ENCODE measurements at places on chromosomes 4 and X.
A peak's percentile ranks its signal among the peaks of the same experiment; 100 is the strongest.

DNA sequence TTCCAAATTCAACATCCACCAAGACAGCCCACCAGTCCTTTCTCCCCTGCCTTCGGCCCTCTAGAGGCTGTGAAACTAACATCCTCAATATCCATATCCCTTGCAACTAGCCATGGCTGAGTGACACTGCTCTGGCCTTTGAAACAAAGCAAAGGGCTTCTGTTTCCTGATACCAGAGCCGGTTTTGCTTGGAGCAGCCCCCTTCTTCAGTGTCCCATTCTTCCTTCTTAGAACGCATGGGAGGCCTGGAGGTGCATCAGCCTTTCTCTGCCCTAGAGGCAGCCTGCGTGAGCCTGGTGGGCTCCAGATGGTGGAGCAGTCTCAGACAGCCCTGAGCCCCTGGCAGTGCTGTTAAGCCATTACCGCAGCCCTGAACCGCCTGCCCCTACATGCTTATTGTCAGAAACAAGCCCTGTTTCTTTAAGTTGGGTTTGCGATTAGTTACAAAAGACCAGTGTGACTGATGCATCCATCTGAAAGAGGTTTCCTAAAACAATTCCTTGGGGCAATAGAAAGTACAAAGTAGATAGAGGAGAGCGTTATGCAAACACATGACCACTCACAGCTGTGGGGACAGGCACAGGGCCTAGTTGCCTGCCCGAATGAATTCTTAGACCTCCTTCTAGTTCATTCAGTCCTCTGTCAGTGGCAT, 74.1 kb downstream of the EVC start:
- peak; percentile 3 for DNase-seq

DNA sequence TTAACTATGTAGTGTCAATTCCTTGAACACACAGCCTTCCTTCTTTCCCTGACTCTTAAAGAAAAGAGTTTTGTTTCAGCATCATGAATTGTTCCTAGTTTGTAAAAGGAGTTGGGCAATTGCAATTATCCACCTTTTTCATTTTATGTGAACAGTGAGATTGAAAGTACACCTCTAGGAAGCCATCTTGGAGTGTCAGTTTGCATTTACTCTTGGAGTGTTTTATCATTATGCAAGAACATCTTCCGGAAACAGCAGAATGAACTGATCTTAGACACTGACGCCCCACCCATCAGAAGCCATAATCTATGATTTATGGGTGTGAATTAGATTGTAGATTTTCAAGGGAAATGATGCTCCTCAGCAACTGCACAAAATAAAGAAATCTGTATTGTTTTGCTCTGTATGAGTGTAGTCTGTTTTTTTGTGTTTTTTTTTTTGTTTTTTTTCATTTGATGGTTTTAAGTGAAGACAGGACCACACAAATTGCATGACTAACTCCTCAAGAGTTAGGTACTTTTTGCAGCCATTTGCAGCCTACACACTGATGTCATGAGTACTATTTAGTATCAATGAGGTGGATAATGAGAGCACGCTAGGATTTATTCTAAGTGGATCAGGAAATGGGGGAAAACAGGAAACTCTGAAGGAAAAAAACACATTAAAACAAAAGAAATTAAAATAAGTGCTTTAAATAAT, 19.5 kb upstream of the FGF2 start:
- DNase-seq: no peak

GRCh38 chr4:150647008-150647407, 65.1 kb downstream of the MAB21L2 start:
- DNase-seq: no peak

DNA sequence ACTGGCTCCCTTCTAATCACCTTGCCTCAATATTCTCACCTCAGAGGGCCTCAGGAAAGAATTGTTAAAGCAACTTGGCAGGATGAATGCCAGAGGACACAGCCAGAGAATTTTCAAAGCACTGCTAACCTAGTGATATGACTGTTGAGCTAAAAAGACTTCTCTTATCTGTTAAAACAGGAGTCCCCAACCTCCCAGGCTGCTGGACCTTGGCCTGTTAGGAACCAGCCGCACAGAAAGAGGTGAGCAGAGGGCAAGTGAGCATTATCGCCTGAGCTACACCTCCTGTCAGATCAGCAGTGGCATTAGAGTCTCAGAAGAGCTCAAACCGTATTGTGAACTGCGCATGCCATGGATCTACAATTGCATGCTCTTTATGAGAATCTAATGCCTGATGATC, 1.7 kb upstream of the KCNE5 start:
- DNase-seq: no peak

GRCh38 chrX:14013054-14013453, 16.6 kb downstream of the GEMIN8 start:
- no peak for DNase-seq

GRCh38 chr4:58600290-58600689, 1490.1 kb upstream of the IGFBP7 start:
- DNase-seq: no peak

DNA sequence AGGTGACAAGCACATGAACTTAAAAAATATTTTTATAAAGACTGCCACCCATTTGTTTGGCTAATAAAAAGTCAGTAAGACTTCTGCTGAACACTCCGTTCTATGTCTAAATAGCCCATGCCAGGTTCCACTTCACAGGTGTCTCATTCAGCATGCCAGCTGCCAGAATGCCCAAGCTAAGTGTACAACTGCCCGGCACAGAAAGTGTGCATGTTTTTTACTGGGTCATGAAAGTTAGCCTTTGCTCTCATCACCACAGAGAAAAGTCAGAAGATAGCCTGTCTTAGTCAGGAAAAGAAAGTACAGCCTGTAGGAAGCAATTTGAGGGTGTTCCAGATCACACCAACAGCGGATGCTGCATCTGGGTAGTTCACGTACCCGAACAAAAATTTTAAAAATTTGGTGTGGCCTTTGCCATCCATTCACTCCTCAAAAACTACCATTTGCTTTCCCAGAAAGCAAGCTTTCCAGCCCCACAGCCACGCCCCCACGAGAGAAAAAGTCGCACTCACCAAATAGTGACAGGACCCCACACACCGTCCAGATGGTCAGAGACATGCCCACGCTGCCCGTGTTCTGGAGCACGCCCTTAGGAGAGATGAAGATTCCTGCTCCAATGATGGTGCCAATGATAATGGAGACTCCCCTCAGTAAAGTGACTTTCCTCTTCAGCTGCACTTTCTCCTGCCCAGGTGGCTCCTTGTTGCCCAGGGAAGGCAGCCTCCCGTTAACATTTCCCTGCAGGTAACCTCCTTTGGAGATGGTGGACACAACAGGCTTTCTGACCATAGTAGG, 671 bp downstream of the SLC7A11 start:
- no peak for DNase-seq

DNA sequence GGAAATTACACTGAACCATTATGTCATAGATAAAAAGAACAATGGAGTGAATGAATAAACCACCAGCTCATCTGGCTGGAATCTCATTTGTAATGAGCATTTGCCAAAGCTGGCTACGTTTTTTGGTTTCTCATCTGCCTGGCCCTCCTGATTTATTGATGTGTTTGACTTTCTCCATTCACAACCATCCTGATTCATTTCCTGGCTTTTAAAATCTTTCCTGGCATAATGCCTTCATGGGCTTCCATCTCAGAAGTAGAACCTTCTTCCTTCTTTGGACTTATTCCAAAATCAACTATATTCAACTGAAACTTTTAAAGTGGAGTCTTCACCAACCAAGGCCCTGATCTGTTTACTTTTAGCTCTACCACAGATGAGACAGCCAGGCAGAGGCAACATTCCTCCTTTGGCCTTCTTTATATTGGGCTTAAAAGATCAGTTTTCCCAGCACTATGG, 36.0 kb upstream of the ARSJ start:
- no peak for DNase-seq

GRCh38 chr4:146273204-146273901, 59.0 kb downstream of the REELD1 start:
- DNase-seq: no peak

- DNase-seq: no peak
These were observed 515.1 kb upstream of the DIPK2B start for GRCh38 chrX:45715748-45716147.

GRCh38 chrX:66043584-66043983, 3.7 kb upstream of the VSIG4 start:
- no peak for DNase-seq

DNA sequence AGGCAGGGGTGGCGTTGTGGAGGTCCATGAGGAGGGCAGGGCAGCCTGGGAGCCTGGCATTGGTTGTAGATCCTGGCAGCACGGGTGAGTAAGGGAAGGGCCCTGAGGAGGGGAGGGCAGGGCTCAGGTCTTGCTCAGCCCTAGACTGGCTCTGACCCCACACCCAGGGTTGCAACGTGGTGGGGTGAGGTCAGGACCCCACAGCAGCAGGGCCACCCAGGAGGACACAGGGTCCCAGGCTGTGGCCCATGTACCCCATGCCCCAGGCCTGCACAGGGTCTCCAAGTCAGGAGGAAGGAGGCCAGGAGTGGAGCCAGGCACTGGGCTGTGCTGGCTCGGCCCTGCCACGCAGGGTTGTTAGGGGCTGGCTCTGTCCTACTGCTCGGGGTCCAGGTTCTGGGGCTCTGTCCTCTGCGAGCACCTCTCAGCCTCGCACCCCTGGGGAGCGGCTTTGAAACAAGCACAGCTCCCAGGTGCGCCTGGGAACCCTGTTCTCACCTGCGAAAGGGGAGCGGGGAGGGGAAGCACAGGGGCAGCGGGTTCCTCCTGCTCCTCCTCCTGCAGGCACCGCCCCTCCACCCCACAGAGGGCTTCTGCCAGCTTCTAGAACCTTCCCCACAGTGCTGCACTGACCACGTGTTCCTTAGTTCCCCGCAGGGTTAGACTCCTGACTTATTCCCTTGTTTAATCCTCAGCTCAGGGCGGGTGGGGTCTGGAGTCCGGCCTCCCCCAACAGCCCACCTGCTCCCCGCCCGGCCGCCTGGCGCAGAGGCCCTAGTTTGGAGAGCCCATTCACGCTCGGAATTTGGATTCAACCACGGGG, 20.4 kb downstream of the MSANTD1 start:
- DNase-seq: no peak

- no peak for DNase-seq
These were observed 13.1 kb upstream of the FAM13A start for GRCh38 chr4:89070041-89070440.

DNA sequence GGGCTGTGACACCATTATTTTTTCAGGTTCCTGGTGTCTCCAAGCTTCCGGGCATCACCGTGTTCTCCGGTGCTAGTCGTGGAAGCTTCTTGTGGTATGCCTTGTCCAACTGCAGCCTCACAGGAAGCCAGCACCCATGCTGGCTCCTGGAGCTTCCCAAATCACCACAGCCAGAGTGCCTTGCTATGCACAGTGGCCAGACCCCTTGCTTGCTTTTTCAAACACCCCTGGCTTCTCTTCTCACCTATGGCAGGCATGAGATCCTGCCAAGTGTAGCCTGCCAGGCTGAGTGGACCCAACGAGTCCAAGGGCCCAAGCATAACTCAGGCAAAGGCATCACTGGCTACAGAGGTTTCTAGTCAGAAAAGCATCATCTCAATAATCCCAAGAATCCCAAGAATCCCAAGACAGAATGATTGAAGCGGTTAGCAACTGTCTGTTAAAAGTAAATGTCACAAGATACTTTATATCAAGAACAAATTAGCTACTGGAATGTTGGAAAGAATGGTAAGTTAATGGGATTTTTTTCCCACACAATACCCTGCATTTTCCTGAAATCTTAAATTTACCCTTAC, 1522.9 kb downstream of the PCDH18 start:
- DNase-seq: no peak

- DNase-seq: no peak
These were observed 62.6 kb downstream of the DCLK2 start for GRCh38 chr4:150140774-150141400.

DNA sequence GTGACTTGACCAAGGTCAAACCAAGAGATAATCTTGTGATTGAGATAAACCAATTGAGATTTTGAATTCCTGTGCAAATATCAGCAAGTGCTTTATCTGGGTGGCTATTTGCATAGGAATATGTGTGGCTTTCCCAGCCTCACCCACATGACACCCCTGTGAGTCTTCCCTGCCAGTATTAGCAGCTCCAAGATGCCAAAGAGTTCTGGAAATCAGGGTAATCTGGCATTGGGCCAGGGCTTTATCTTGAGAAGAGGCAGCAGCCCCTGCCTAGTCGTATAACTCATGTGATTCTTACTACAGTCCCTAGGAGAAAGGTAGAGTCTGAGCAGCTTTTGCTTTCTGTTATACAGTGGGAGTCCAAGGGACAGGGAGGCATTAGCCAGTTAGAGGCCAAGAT, 87.7 kb downstream of the RLIM start:
- DNase-seq: no peak

DNA sequence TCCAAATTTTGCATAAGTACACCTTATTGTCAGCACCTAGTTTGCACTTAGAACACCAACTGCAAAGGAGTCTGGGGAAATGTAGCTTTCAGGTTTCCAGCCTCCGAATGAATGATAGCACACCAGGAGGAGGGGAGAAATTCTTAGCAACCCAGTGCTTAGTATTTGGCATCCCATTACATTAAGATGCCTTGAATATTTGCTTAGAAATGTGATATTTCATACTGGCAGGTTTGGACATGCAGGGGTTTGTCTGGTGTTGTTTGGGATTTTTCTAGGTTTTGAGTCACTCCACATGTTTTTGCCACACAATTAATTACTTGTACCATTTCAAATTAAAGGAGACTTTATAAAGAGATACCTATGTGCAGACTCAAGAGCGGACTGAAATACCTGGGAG, 60.3 kb upstream of the CAMK2D start:
- no peak for DNase-seq

- DNase-seq: no peak
These were observed 82.5 kb upstream of the AFF2 start for GRCh38 chrX:148417934-148418333.

GRCh38 chr4:86286726-86287125, 73.1 kb downstream of the MAPK10 start:
- no peak for DNase-seq

- no peak for DNase-seq
These were observed 71.8 kb downstream of the AFAP1 start for GRCh38 chr4:7867701-7868435.

GRCh38 chr4:146267826-146268225, 53.5 kb downstream of the REELD1 start:
- DNase-seq: no peak

DNA sequence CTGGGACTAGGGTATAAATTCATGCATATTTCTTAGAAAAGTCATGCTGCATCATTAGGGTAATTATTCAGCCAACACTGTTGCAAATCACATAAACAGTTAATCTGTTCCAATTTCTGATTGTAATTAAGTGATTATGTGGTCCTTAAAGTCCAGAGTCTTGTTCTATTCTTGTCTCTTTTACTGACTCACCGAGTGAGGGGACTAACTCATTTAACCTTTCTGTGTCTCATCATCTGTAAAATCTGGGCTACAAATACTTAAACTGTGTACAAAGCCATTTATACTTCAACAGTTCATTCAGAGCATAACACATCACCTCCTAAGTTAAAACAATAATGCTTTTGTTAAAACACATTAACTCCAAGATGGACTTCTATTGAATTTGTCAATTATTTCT, 65.4 kb upstream of the KLHL13 start:
- no peak for DNase-seq

Measured in central memory CD8-positive, alpha-beta T cell (primary cell).